Cardiac fibroblast (primary cell): ENCODE measurements at places on chromosomes 5 and 9.
A peak's percentile ranks its signal among the peaks of the same experiment; 100 is the strongest.

DNA sequence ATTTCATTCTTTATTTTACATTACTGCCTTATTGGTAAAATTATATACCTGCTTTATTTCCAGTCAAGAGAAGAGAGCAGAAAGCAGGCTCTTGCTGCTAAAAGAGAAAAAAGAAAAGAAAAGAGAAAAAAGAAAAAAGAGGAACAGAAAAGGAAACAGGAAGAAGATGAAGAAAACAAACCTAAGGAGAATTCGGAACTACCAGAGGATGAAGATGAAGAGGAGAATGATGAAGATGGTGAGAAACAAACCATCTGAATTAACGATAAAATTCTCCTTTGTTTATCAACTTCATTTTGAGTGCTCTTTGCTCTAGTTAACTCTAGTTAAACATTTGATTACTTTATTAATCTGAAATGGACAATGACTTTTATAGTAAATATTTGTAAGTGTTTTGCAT, 23.5 kb upstream of the EIF4EBP3 start:
- no peak for DNase-seq

DNA sequence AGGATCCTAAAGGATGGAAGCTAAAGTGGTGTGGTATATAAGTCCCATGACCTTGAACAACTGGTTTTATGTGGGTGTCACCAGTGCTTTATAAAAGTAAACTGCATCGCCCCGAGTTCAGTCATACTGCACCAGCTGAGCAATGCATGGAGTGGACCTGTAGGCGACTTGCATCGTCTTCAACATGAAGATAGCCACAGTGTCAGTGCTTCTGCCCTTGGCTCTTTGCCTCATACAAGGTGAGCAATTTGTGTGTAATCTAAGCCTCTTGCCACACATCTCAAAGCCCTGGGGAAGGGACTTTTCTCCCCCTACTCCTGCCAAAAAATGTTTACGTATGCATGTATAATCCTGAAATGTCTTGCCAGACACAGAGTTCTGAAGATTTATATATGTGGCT, at the start of gene SPINK5:
Gene SPINK5, plus strand, starts transcription at position 120 of the 400 bp plus-strand sequence. Its CDS starts 65 bp downstream, at position 185.
- no peak for DNase-seq

- no peak for DNase-seq
These were observed 23.8 kb upstream of the TDRD7 start for GRCh38 chr9:97387936-97388684.

DNA sequence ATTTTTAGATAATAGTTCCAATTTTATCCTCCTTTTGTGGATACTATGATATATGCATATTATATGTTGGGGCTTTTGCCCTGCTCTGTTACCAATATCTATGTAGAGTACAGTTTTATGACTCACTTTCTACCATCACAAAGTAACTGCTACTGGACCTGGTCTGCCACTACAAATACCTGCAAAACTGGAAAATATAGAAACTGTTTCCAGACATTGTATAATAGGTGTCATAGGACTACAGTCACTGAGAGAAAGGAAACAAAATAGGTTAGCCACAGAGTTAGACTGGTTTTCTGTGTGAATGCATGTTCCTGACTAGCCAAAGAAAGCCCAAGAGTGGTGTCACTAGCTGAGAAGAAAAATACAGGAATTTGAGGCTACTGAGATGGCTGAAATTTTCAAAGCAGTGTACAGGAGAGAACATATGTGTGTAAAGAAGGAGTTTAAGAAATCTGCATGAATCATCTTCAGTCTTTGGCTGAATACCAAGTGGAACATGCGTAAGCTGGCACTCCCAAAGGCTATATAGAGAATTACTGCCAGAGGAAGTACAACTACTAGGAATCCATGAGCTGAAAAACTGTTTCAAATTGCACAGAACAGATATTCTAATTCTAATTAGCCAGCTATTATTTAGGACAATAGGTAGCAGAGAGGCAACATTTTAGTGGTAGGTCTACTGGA, 29.0 kb upstream of the FAM174A start:
- DNase-seq, result peak; percentile 95

DNA sequence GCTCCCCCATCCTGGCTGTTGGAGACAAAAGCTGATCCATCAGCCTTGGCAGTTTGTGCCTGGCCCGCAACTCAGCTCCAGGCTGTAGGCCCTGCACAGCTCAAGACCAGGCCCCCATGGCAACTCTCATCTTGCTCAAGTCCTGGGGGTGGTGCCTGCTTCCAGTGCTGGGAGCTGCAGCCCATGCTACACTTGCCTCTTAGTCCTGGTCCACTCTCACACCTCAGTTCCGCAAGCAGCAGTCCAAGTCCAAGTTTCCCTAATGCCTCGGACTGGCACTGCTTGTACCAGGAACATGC, 14.2 kb downstream of the AHRR start:
- no peak for DNase-seq

- no peak for DNase-seq
These were observed 43.8 kb upstream of the SUSD1 start for GRCh38 chr9:112218908-112219307.

DNA sequence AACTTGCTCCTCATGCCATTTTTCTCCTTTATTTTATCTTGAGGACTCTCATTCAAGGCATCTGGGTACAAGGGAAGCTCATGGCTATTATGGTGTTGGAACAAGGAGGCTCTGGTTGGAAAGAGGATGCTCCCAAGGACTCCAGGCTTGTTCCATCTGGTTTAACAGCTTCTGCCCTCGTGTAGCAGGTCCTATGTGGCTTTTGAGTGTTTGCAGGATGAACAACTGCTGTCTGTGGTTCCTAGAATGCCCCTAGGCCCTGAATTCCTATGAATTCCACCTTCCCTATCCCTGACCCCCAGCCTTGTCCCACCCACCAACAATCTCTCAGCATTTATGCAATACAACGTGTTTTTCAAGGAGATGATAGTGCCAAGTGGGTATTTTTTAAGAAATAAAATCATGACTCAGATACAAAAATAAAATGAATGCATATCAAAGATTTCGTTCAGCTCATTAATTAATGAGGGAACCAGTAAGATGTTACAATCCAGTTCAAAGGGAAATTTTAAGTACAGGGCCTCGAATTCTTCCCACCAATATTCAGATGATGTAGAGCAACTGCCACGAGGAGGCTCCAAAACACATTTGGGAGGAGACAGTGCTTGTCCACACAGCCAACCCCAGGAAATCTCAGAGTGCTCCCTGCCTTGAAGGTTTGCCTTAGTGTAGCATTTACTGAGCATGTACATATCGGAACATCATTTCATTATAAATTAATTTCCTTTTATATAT, 182.0 kb downstream of the MUSK start:
- no peak for DNase-seq
